LHCN-M2 (cell line): ENCODE measurements at places on chromosomes 11 and 22. TPM values are rescaled to one million over a fixed set of nuclear protein-coding genes. Genes with fewer than 3 reads are reported as not detected.

BDNF gene
- total RNA-seq: 2.8 and 3.1 TPM in 2 replicates

TEAD1 gene
- total RNA-seq: 96.7 and 105 TPM in 2 replicates

DNA sequence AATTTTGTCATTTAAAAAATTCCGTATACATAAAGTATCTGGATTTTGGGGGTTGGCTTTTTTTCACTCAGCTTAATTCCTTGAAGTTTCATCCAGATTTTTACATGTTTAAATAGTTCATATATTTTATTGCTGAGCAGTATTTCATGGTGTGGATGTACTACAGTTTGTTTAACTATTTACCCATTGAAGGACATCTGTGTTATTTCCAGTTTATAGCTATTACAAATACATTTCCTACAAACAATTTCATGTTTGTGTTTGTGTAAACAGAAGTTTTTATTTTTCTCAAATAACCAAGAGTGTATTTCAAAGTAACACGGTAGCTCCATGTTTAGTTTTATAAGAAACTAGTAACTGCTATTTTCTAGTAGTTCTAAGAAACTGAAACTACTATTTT, 299.7 kb upstream of the ANO3 start:
- DNase-seq: no peak

DNA sequence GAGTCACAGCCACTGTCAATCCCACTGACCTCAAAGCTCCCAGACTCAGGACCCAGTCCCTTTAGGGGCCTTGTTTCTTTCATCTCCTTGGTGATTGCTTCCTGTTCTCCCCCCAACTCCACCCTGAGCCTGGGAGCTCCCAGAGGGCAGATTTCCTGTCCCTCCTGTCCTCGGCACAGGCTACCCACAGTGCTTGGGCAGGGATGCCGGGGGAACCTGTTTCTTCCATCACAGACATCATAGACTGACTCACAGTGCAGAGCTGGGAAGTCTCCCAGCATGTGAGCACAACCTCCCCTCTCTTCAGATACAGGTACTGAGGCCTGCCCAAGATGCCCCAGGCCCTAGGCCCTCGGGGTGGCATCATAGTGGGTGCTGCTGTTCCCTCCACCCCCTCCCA, 16.6 kb downstream of the TRIM29 start:
- DNase-seq: no peak

- peak; percentile 81 for DNase-seq
Observed at GRCh38 chr11:23688835-23689234, 808.0 kb upstream of the LUZP2 start.

DNA sequence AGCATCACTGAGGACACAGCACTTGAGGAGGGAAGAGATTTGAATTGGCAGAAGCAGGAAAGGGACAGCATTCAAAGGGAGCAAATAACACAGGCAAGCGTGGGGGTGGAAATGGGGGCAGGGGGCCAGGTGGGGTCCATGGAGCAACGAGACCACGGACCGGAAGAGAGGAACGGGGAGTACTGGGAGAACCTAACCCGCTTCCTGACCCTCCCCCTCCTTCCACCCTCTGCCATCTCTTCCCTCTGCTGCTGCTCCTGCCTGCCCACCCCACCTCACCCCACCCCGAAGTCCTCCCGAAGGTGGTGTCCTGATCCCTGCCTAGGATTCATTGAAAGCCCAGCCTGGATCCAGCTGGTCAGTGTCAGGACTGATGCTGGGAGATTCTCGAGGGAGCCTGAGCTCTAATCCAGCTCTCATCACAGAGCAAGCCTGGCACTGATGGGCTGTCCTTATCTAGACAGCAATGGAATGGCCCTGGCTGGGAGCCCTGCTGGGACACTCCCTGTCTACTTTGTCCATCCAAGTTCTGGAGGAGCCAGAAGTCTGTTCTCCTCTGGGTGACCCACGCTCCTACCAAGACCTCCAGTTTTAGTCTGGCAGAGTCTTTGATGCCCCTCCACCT, 105.0 kb downstream of the TRIM29 start:
- no peak for DNase-seq

DNA sequence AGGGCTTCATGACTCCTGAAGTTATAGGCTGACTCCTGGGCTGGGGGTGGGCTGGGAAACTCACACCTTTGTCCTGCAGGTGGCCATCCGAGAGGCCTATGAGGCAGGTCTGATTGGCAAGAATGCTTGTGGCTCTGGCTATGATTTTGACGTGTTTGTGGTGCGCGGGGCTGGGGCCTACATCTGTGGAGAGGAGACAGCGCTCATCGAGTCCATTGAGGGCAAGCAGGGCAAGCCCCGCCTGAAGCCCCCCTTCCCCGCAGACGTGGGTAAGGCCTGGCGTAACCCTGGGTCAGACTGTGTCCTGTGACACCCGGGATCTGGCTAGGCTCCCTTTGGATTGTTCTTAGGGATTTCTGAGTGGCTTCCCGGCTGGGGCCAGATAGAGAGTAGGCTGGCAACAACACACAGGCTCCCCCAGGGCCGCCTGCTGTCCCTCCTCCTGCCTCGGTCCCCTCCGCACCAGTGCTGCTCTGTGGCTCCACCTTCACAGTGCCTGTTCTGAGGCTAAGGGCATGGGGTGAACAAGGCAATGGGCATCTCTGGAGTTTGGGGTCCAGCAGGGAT, 3.6 kb downstream of the NDUFV1 start:
- DNase-seq: no peak
